Activated CD8-positive, alpha-beta memory T cell treated with anti-CD3 and anti-CD28 coated beads for 48 hours (primary cell): ENCODE measurements at places on chromosomes 13 and 19.

DNA sequence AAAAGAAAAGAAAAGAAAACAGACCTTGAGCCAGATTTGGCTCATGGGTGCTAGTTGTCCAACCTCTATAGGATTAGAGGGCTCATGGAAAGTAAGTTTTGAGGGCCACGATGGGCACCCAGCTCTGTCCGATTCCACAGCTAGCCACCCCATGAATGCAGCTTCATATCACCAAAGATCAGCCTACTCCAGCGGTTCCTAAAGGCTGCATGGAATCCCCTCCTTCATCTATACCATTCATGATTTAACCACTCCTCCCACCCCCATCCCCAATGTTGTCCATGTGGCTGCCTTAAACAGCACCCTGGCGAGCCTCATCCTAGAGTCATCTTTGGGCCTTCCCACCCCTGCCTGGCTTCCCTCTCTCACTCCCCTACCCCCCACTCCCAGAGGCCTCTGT, 2.1 kb downstream of the MVB12A start:
- no peak for DNase-seq

DNA sequence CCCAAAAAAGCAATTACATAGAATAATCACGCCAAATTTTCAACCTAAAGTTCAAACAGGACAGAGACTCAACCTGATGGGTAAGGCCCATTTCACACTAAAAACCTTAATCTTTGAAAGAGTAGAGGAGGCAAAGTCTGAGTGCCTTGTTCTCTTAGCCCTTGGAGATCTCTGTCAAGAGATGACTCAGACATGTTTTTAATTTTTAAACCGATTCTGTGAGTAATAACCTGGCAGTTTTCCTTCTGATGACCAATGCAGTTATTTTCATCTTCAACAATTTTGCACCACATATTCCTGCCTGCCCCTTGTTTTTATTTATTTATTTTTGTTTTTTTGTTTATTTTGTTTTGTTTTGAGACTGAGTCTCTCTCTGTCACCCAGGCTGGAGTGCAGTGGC, 11.5 kb upstream of the TNFSF9 start:
- no peak for DNase-seq

DNA sequence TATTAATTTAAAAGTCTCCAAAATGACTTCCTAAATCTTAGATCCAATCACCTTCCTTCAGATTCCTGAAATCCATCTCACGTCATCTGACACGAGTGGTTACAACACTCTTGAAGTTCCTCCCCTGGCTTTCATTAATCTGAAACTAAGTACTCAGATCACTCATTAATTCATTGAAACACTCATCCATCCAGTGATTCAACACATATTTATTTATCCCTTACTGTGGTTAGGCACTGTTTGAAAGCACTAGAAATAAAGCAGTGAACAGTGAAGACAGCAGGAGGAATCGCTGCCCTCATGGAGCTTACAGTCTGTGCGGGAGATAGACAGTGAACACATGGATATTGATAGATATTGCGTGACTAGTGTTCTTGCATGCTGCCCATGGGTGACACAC, 472.4 kb downstream of the DCT start:
- no peak for DNase-seq

- DNase-seq, result no peak
These were observed at the start of gene LRRC8E for GRCh38 chr19:7888145-7888825. Gene LRRC8E, plus strand, starts transcription at chr19:7888510. Its CDS starts 7,094 bp downstream, at chr19:7895604.

DNA sequence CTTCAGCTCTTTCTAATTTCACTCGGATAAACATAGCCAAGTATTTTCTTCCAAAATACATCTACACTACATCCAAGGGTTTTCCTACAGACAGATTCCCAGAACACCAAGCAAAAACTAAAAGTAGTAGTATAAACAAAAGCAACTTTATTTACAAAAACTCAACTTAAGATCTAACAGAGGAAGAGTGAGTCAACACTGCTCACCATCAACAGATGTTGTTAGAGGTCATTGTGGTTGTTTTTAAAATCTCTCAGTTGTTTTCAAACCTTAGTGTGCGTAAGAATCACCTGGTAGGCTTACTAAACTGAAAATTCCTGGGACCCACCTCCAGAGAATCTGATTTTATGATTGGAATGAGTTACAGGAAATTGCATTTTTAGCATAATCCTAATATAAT, 631.7 kb upstream of the SGCG start:
- DNase-seq, result no peak

DNA sequence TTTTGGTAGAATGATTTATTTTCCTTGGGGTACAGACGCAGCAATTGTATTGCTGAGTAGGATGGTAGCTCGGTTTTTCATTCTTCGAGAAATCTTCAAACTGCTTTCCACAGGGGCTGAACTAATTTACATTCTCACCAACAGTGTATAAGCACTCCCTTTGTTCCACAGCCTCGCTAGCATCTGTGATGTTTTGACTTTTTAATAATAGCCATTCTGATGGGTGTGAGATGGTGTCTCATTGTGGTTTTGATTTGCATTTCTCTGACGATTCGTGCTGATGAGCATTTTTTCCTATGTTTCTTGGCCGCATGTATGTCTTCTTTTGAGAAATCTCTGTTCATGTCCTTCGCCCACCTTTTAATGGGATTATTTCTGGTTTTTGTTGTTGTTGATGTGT, 54.8 kb upstream of the UQCRFS1 start:
- no peak for DNase-seq

GRCh38 chr19:10544753-10545251, 1.1 kb downstream of the ATG4D start:
- no peak for DNase-seq

DNA sequence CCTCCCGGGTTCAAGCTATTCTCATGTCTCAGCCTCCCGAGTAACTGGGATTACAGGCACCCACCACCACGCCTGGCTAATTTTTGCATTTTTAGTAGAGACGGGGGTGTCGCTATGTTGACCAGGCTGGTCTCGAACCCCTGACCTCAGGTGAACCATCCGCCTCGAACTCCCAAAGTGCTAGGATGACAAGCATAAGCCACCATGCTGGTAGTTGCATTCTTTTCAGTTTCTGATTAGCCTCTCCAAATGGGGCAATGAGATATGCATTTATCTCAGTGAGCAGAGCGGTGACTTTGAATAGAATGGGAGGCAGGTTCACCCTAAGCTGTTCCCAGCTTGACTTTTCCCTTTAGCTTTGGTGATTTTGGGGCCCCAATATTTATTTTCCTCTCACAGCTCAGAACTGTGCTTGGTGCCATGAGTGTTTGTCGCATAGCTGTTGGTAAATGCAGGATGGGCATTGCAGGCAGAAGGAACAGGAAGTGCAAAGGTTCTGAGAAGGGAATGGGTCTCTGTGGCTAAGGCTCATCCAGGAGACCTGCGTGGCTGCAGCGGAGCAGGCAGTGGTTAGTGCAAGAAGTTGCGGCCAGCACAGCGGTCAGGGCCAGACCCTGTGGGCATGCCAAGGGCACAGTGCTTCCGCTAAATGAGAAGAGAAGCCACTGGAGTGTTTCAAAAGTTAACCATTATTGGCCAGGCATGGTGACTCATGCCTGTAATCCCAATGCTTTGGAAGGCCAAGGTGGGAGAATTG, 20.7 kb downstream of the LYPD3 start:
- DNase-seq, result no peak

GRCh38 chr19:3984584-3984907, 717 bp downstream of the EEF2 start:
- DNase-seq, result no peak

DNA sequence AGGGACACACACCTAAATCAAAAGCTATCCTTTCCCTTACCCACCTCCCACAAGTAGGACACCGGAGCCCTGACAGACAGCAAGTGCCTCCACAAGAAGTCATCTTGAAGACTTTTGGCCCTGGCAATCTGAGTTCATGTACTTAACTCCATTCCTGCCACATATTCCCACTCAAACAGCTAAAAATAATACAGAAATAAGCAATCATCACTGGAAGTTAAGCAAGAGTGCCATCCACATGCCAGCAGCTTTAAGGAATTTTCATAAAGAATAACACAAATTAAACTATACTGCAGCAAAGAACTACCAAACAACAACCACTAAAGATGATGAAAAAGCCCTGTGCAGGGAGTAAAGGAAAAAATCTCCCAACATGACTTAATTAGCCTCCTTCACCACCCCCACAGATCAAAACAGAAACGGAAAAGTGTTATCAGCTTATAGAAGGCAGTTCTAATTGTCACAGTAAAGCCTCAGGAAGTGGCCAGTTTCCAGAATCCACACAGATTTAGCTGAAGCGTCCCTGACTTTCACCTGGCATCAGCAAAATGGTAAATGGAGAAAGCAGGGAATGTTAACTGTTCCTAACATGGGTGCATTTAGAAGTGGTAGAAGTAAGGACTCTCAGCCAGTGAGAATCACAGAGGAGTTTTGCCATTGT, 343.9 kb downstream of the TBC1D4 start:
- no peak for DNase-seq

DNA sequence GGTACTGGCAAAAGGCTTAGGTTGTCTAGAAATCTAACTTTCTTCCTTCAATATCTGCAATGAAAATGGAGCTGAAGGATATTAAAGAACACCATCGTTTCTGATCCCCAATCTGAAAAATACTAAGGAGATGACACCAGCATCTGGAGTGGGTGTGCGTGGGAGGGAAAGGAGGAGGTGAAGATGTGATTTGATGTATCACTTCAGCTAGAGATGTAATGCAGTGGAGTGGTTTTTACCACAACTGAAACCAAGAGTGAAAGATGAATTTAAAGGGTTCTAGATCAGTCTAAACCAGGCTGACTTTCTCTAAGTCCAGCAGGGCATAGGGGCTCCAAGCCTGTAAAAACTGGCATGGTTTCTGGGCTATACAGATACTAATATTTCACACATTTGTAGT, 148.4 kb downstream of the AKAP11 start:
- DNase-seq, result no peak

DNA sequence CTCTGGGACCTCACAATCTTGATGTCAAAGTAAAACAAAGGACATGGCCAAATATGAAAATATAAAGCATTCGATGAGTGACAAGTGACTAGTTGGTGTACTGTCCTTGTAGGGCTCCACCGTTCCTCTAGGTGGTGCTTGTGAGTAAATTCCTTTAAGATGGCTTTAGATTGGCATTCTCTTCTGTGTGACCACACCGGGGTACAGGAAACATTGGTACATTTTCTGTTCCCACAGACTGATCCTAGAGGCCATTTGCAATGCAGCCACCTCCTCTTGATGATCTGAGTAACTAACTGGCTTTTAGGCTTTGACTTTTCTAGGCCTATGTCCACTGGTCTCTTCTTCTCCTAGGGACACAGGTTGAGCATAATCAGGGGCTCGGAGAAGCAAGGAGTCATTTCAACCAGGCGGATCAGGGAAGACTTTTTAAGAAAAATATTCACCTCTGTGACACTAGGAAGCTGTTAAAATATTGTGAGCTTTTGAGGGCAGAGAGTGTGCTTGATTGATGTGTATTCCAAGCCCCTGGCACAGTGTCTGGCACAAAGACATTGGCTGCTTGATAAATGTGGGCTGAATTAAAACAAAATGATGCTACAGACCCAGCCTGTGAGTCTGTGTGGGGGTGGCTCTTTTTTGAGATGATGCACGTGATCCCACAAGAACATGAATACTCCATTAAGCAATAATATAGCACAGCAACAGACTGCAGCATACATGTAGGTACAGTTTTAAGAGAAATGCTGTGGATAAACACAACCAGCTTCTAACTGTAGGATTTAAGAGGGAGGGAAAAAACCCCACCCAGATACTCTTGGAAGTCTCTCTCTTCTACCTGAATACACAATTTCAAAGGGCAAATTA, 21.0 kb downstream of the EPSTI1 start:
- DNase-seq, result no peak

DNA sequence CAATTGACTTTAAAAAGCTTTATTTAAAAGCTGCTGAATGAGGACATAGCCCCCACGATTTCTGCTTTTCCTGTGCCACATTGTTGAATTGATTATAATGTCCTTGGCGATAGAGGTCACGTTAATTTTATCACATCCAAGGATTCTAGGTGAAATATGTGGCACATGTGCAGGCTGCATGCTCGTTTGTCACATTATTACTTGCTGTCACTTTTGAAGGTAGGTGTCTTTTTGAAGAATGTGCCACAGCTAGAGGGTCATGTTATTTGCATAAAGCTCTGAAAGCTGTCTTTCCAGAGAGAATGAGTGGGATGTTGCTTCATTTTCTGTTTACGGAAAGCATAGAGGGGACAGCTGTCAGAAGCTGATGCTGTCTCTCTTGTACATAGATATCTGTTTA, 927.6 kb upstream of the ATXN8OS start:
- DNase-seq, result no peak

DNA sequence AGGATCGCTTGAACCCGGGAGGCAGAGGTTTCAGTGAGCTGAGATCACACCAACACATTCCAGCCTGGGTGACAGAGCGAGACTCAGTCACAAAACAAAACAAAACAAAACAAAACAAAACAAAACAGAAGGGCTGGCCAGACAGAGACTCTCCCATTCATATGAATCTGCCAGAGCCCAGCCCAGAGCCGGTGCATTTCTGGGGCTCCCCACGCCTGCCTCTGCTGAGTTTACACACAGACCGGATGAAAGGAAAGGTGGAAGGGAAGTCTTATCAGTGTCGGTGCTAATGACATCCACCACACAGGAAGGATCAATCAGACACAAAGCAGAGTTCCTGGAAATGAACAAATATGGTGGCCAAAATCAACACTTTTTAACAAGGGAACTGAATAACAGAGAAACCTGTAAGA, 6.8 kb downstream of the TRAPPC6A start:
- DNase-seq, result no peak

- DNase-seq, result no peak
These were observed 6.0 kb downstream of the PCDH8 start for GRCh38 chr13:52842441-52842840.

DNA sequence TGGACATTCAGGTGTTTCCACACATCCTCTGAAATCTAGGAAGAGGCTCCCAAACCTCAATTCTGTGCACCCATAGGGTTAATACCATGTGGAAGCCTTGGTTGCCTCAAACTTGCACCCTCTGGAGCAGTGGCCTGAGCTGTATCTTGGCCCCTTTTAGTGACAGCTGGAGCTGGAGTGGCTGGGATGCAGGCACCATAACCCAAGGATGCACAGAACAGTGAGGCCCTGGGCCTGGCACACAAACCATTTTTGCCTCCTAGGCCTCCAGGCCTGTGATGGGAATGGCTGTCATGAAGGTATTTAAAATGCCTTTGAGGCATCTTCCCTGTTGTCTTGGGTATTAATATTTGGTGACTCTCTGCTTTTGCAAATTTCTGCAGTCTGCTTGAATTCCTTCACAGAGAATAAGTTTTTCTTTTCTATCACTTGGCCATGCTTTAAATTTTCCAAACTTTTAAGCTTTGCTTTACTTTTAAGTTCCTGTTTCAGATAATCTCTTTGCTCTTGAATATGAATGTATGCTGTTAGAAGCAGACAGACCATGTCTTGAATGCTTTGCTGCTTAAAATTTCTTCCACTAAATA, 1594.5 kb upstream of the PCDH20 start:
- DNase-seq, result no peak

GRCh38 chr13:20160306-20161274, at the start of gene GJA3:
Gene GJA3, minus strand, starts transcription at chr13:20161052. Its CDS starts 17,764 bp downstream, at chr13:20143288.
- no peak for DNase-seq

DNA sequence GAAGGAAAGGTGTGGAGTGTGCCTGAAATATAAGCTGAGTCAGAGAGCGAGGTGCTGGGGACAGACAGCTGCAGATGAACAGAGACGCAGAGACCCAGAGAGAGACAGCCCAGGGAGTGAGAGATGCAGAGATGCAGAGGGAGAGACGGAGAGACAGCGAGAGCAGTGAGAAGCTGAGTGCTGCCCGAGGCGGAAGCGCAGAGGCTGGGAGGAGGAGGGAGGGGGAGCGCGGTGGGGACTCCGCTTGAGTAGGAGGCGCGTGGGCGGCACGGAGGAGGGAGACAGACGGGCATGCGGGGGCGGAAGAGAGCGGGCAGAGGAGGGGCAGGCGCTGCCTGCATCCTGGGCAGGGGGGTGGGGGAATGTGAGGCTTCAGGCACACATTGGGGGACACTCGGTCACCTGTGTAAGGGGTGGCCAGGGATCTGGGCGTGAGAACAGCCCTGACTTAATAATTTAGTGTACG, 25.7 kb downstream of the SLC8A2 start:
- no peak for DNase-seq
